Inflammatory macrophage treated with lipopolysaccharide for 1 hour (primary cell): ENCODE measurements at places on chromosomes 7 and 10.

DNA sequence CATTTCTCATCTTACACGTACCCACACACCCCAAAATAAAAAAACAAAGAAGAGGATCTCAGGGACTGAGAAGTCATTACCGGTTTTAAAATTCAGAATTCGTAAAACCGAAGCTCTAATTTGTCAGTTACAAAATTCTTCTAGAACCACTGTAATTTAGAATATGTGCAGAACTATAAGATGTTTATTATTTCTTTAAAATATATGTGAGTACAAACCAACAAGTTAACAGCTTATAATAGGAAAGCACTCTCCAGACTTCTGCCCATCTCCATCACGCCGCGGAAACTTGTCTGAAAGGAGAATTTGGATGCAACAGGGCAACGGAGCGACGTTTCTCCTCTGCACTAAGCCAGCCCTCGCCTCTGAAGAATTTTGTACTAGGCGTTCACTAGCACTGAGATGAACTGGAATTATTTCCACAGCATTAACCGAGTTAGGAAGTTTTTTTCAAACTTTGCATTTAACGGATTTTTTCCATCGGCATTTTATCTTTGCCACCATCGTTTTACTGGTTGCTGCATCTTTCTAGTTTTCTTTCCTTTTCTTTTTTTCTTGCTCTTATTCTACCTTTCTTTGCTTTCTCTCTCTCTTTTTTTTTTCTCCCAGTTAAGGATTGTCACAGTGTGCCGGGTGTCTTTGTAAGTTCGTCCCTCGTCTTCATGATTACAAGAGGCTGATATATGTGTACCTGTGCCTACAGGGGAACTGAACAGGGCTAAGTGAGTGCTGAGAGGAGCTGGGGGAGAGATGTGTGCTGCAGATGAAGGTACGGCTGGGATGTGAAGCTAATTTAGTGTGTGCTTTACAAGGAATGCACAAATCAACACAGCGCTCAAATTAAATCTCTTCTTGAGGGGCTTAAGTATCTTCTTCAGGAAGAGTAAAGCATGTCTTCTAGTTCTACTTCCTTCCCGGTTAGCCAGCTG is 295.9 kb upstream of the NFE2L3 start:
- no peak for DNase-seq

DNA sequence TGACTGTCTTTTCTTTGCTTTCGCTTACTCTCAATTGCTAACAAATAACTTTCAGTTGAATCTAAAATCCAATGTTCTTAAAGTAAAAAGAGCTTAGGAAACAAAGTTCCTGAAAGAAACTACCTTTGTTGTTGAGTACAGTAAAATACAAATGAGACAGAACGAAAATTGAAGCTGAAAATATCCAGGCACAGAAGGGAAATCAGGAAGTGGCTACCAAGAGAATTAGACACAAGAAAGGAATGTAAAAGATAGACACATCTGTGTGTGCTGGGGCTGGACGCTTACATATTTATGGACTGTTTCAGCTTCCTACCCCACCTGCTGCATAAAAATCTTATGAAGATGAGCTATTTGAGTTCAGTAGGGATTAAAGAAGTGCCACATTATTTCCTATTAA is 161.7 kb upstream of the PLXDC2 start:
- no peak for DNase-seq

DNA sequence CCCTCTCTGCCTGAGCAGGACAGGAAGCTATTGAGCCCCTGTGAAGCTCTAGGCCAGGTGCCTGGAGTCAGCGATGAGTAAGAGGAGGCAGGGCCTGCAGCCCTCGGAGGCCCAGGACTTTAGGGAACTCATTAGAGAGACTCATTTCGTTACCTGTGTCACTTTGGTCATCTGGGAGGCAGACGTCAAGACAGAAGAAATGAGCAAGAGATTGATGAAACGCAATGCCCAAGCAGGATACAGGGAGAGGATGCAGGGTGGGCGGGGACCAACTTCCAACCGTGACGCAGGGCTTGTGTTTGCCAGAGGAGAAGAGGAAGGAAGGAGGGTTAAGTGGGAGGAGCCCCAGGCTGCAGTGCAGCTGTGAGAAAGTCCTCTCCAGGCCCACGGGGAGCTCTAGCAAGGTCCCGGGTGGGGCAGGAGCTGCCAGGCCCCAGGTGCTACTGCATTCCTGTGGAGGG is 26.4 kb upstream of the GNA12 start:
- peak; percentile 73 for DNase-seq

DNA sequence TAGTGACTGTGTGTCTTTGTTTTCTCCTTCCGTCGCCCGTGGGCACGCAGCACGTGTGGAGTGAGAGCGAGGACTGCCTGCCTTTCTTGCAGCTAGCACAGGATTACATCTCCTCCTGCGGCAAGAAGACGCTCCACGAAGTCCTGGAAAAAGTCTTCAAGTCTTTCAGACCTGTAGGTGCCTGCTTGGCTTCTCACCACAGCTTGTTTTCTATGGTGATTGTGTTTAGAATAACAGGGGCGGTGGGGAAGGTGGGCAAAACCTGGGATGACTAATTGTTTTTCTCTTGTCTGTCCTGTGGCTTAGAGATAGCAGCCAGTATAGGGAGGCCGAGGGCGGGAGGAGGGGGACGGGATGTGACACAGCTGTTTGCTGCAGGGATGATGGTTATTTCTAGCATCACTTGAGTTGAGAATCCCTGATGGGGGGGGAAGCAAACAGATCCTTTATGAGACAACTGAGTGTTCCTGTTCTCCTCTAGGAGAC is 11.4 kb downstream of the MTURN start:
- no peak for DNase-seq

GRCh38 chr10:2948127-2948854 is 119.1 kb upstream of the PFKP start:
- no peak for DNase-seq

- no peak for DNase-seq
These were observed 76.6 kb downstream of the TCF7L2 start for GRCh38 chr10:113026679-113027078.

DNA sequence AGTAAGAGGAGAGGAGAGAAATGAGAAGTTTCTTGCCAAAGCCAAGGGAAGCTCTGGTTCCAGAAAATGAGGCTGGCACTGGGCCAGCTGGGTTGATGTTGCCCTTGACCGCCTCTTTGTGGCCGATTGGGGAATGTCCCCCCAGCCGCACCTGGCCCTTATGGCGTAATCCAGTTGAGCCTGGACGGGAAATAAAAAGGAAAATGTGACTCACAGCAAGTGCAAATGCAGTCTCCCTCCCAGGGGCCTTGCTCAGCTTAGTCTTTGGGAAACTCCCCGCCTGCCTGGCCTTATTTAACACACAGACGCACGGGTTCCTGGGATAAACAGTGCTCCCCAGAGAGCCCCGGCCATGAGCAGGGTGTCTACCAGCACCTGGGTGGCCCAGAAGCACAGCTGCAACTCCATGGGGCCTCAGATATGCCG is 174.8 kb downstream of the KIAA1217 start:
- peak; percentile 4 for DNase-seq

DNA sequence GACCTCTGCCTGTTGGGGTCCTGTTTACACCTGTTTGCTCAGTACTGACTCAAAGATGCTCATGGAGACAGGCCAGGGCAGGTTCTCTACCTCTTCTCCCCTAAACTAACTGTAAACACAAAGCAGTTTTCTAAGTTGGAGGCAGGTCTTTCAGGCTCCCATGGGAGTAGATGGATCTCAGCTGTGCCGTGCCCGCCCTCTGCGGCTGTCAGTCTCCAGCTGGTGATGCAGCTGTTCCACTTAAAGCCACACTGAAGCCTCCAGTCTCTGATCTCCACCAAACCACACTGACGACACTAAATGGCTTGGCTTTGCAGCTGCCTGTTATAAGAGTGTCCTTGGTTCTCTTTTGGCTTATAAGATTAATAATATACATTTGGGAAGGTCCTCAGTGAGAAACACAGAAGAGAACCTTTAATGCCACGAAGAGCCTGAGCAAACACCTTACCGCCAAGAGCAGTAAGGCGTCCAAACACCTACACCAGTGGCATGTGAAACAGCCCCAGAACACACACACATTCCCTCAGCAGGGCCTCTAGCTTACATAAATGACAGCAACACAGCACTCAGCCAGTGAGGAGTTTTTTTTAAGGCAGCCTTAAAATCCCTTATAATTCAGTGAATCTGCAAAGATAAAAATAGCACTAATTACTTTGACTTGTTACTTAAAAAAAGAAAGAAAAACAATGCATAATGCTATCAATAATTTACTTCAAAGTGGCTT is 60.4 kb upstream of the KCNIP2 start:
- DNase-seq = no peak

- no peak for DNase-seq
These were observed 66.1 kb upstream of the PIP4K2A start for GRCh38 chr10:22780474-22780885.

DNA sequence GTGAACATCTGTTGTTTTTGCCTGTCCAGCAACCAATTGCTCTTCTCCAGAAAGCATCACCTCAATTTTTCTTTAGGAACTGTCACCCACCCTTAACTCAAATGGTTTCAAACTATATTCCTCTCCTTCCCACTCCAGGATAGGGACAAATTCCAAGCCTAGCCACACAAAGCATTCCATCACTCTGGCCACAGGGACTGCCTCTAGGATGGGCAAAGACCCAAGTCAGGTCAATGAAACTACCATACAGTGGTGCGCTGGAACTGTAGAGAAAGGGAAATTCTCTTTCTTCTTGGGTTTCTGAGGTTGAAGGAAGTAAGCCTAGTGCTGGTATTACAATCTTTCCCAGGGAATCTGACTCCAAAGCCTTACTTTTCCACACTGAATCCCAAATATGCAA is 3.6 kb downstream of the MICU1 start:
- DNase-seq = no peak

- DNase-seq = no peak
These were observed 28.6 kb downstream of the KCNH2 start for GRCh38 chr7:150949564-150949963.

DNA sequence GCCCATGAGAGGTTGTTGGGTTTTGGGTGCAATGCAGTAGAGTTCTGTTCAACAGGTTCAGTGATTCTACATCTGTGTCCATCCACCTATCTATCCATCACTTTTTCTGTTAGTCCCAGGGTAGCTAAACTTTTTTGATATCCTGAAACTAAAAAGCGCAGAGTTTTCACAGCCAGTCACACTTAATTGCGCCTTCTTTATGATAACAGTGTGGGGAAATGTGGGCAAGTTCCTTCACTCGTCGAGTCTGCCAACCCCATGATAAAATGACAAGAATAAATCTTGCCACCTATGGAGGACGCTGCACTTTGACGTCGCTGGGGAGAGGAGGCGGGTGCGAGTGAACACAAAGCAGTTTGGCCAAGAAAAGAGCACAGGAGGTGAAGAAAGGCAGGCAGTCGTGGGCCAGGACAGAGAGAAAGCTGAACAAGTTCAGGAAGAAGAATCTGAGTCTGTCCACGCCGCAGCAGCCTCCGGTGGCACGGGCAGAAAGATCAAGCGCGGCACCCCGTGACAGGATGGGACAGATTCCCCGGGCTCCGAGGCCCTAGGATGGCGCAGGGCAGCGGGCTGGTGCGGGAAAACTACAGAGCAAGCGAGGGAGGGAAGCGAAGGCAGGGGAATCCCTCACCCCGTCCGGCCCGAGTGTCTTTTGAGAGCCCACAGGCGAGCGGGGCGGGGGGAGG is 9.2 kb downstream of the SP8 start:
- no peak for DNase-seq

DNA sequence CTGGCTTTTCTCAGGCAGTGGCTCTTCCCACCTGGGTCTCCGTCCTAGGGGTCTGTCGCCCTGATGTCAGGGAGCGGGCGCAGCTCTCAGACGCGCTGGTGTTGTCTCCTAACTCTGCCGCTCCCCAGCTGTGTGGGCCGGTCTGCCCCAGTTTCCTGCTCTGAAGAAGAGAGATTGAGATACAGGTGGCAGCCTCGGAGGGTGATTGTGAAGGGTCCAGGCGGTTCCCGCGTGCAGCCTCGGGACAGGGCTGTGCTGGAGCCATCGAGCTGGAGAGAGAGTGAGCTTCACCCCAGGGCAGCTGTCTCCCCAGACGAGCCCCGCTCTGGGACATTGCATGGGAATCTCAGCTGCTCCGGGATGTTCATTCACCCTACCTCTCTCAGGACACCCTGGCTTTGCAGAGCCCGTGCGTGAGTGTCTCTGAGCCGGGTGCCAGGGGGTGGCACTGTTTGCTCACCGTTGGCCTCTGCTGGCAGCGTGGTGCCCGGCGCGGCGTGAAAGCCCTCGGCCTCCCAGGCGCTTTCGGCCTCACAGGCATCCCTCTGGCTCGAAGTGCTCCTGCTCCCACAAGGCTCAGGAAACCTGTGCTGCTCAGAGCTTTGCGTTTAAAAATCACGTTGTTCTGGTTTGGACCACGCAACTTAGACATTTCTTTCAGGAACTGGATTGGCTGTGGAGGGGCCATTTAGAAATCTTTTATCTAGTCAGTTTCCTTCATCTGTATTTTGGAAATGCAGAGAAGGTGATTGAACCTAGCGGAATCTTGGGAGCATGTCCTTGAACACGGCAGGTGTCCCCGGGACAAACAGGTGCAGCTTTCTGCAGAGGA is 33.8 kb upstream of the ZFAND2A start:
- peak; percentile 64 for DNase-seq

DNA sequence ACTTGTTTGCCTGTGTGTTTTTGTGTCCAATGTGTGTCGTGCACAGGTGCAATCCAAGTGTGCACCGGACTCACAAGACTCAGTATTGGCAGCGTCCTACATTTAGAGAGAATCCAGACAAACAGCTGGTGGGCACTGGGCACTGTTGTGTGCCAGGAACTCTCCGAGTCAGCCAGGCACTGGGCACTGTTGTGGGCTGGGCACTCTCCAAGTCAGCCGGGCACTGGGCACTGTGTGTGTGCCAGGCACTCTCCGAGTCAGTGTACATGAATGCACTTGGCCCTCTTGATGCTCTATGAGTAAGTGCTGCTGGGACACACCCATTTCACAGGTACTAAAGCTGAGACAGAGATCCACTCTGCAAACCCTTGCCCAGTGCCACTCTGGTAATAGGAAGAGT is 303.5 kb downstream of the PTPRN2 start:
- DNase-seq = no peak
